ENCODE measurements at places on chromosomes 3 and 15.

DNA sequence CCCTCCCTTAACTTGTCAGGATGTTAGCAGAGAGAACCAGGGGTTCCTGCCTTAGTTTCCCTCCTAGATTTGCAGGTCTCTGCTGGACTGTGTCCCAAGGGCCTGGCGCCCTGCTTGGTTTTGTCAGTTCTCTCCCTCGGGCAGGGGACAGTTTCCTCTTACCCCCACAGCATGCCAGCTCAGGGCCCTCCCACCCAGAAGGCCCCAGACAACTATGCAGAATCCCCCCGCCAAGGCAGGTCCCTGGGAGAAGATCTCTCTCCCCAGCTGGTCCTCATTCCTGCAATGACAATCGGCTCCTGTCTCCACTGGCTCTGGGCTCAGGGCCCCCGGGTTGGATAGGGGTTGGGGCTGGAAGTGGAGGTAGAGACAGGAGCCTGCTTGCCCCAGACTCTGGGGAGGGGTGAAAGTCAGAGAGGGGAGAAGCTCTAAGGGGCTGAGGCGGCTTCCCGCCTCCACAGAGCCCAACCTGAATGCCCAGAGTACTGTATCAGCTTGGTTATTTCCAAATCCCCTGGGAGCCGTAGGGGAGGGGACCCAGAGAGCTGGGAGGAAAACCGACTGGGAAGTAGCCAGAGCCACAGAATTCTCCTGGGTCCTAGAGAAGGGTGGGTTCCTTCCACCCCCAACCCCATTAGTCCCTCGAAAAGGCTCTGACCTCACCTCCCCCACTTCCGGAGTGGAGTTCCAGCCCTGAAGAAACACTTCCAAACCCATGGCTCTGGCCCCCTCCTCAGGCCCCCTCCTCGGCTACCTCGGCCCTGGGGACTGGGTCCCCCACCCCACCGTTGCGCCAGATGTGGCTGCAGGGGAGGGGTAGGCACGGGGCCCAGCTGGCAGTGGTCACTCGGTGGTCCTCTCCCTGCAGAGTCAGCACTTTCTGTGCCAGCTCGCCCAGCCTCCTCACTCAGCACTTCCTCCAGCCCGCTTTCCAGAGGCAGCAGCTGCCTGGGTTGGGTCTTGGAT is 3.8 kb upstream of the LOXL1 start:
- DNase-seq, result no peak

- DNase-seq, result no peak
These were observed 27.0 kb downstream of the SHQ1 start for GRCh38 chr3:72821161-72821781.

DNA sequence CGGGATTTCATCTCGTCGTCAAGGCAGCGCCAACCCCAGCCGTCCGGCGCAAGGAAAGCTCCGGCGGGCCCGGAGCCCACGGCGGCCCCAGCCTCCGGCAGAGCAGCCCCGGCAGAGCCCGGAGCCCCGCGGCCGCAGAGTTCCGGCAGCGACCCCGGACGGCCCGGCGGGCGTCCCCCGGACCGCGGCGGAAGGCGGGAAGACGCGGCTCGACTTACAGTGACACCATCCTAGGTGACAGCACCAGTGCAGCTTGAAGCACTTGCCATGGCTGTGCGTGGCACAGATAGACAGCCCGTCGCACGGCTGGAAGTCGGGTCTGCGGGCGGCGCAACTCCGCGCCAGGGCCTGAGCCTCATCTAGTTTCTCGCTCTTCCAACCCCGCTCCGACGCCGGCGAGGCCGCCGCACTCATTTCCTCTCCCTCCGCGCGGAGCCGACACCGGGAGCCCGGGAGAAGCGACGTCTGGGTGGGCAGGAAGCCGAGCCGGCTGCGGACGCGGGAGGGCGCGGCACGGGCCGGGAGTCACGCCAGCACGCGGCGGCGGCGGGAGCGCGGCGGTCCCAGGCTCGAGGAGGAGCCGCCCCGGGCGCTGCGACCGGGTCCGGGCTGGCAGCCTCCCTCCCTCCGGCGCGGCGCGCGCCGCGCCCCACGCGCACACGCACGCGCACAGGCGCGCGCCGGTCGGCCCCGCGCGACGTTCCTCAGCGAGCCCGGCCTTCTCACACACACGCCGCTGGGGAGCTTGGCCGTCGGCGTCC is at the start of gene C3orf70:
TSS of gene C3orf70 (minus strand) at position 651 of the 761 bp plus-strand sequence. CDS start at position 414, 237 bp downstream.
- DNase-seq, result no peak

DNA sequence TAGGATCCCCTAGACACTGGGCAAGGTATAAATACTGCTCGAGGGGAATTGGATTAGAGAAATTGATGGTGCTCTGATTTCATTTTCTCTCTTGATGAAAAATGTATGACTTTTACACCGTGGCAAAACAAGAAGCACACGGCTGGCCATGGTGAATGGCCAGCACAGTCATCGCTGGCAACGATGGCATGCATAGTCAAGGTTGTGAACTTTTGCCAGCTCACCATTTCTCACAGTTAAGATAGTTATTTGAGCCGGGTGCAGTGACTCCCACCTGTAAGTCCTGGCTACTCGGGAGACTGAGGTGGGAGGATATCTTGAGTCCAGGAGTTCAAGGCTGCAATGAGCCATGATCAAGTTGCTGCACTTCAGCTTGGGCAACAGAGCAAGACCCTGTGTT is 95.4 kb downstream of the HMG20A start:
- no peak for DNase-seq

GRCh38 chr3:12983319-12983718 is 89.9 kb downstream of the IQSEC1 start:
- DNase-seq, result no peak

DNA sequence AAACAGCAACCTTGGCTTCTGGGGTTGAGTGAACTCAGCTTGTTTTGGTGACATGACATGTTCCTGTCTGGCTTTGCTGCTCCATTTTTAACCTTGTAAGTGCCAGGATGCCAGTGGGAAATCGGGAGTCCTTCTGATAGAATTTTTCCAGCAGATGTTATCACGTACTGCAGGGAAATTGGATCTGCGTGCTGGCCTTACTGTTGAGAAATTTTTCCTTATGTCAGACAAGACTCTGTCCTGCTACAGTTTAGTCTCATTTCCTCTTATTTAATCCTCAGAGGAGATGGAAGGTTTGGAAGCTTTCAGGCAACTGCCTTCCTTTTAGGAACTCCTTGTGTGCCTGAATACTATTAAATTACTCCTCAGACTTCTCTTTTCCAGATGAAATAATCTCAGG is 80.6 kb downstream of the PGPEP1L start:
- DNase-seq, result no peak
